ENCODE measurements at places on chromosomes 7 and 10.

DNA sequence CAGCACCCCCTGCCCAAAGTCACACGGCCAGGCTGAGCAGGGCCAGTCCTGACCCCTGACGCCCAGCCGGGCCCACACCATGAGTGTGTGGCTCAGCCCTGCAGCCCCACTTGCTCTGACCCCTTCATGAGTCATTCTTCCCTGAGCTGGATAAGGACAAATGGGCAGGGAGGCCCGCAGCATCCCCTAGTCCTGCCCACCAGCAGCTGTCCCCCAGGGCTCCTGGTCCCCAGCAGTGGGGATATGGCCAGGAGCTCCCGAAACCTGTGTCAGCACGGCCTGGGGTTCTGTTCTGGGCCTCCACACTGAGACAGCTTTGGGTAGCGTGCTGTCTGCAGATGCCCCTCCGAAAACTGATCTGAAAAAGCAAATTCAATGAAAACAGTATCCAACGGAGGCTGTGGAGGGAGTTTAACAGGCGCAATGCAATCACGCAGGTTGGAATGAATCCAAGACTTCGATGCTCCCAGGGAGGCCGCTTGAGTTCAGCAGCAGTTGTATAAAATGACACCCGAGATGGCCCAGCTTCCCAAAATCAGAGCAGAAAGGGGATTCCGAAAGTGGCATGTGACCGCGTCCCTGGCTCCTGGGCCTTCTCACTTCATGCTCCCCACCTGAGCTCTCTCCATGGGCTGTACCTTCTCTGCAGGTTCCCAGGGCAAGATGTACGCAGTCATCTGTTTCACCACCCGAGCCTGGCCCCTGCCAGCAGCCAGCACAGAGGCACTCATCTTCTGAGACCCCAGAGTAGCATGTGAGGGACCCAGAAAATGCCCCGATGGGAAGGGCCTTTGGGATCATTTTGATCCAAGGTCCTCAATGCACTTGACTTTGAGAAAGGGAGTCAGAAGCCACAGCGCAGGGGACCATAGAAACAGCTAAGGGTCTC, 214.1 kb downstream of the USP6NL start:
- no peak for DNase-seq

DNA sequence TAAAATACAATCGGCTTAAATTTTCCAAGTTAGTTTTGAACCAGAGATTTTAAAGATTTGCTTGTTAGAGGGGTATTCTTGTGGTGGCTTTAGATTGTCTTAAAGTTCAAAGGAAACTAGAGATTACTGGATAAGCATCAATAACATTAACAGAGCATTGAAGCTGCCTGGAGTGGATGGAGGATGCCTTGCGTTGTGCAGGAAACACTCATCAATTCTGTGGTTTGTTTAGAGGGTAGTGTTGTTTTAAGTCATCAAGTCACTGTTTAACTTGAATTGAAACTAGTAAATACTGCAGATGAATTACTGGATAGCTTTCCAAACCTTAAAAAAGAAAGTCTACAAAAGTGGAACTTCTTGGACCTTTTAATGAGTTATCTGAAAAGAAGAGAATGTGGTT, 218.6 kb downstream of the CELF2 start:
- DNase-seq, result no peak

- no peak for DNase-seq
These were observed 219.6 kb downstream of the ELFN1 start for GRCh38 chr7:1889556-1890181.

- no peak for DNase-seq
These were observed 42.0 kb upstream of the CELF2 start for GRCh38 chr10:10975647-10976046.

GRCh38 chr10:24961582-24961981, 9.2 kb upstream of the PRTFDC1 start:
- DNase-seq, result no peak

DNA sequence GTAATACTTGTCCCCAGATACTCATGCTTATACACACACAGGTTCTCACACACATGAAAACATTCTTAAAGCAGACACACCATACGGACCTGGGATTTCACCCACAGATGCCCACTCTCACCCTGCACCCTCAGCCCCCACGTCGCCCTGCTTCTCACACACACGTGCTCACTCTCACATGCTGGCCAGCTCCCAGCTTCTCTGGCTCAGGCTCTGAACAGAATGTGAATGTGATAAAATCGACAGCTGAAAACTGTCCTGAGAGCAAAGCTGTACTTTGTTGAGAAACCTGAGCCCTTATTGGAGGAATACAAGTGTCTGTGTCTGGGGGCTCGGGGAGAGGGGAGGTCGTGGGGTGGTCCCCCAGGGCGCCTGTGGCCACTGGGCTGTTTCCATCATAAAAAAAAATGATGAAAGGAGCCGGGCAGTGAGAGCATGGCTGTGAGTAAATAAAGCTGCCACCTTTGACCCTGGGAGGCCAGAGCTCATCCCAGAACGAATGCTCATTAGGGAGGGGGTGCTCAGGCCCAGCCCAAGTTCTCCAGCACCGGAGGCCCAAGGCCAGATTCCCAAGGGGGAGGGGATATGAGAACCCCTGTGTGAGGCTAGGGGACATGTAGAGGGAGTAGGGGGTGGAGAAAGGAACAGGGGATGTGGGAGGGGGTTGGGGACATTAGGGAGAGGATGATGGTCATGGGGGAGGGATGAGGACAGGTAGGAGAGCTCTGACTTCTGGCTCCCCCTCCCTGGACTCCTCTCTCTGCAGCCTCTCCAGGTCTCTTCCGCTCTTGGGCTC, 18.1 kb upstream of the TLX1 start:
- DNase-seq, result no peak

DNA sequence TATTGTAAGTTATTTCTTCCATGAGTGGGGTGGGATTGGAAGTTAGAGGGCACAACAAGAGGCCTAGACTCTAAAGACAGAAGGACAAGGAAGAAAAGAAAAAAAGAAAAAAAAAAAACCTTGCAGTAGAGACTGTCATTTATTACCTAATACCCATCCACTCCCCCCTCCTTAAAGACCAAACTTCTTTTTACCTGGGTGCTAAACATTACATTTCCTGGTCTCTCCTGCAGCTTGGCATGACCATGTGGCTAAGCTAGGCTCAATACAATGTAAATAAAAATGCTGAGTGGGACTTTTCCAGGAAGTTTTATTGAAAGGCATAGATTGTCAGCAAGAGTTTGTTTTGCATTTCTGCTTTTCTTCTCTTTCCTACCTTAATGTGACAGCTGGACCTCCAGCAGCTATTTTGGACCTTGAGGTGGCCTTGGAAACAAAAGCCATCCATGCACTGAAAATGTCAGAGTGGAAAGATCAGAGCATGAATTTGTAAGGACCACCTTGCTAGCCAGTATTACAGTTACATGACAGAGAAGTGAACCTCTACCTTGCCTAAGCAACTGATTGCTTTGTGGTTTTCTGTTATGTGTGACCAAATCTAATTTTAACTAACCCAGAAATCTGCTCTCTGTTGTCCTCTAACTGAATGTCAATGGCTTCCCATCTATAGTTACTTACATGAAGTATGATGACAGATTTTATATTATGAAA, 81.3 kb upstream of the SFMBT2 start:
- no peak for DNase-seq

GRCh38 chr10:80684259-80684658, 146.6 kb downstream of the SH2D4B start:
- no peak for DNase-seq

GRCh38 chr7:69190763-69191162, 407.5 kb upstream of the AUTS2 start:
- DNase-seq, result no peak

- DNase-seq, result no peak
These were observed 113.4 kb downstream of the BTRC start for GRCh38 chr10:101467286-101467770.

GRCh38 chr10:124636271-124636995, 107.7 kb downstream of the FAM53B start:
- no peak for DNase-seq

- DNase-seq, result no peak
These were observed 45.6 kb upstream of the TAS2R16 start for GRCh38 chr7:123041101-123041500.

GRCh38 chr10:293636-294035, 158.4 kb downstream of the ZMYND11 start:
- no peak for DNase-seq

DNA sequence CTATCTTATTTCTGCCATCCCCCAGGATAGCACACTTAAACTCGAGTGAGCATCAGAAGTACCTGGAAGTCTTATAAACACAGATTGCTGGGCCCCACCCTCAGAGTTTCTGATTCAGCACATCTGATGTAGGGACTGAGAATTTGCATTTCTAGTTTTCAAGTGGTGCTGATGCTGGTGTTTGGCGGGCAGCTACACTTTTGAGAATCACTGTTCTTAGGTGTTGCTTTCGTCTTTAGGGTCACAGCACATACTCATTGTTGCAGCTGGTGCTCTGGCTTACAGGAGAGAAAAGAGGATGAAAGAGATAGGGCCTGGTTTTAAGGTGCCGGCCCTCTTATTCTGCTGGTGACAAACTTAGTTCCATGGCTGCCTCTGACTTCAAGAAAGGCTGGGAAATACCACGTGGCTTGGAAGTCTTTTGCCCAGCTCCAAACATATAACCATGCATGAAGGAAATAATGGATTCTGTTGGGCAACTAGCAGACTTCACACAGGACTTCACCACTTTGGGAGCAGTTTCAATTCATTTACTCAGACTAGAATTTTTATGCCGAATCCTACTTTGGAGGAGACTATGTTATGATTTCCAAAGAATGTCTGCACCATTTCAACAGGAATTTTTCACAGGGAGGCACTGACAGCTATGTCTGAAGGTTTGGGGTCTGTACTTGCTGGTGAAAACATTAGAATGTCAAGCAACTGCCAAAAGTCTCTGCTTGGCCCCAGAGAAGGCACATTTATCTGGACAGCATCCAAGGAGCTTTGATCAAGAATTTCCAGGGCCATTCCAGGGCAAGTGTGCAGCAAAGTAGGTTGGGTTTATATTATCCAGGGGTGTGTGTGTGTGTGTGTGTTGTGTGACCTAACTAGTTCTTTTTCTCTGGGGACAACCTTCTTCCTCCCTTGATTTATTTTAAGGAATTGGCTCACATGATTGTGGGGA, 6.9 kb upstream of the MINDY4 start:
- no peak for DNase-seq

DNA sequence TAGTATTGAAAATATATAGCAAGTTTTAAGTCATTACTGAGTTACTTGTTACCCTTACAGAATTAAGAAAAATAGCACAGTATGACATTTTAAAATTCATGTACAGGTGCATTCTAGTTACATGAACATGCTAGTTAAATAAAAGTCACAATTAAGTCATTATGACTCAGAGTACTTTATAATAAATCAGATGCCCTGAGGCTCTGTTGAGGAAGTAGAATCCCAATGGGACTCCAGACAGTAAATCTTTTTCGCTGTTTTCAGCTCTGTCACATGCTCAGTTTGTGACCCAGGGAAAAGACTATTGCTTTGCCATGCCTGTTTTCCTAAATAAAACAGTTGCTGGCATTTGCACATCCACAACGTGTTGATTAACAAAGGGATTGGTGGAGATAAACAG, 21.0 kb downstream of the NUDT13 start:
- DNase-seq, result no peak

DNA sequence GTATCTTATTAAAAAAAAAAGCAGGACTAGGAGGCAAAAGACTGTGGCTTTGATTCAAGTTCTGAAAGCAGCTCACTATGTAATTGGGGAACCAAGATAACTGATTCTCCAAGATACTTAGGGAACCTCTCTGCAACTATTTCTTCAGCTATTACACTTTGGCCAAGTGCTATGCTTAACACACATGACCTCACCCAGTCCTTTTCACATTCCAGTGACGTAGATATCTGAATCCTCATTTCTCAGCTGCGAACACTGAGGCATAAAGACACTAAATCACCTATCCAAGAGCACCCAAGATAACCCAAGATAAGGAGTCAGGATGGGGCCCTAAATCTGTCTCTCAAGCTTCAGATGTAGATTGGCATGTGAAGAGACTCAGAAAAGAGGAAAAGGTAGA, 133.6 kb downstream of the GLI3 start:
- no peak for DNase-seq

- no peak for DNase-seq
These were observed 77.5 kb upstream of the STEAP1B start for GRCh38 chr7:22577470-22578001.

- DNase-seq, result no peak
These were observed 1012.8 kb downstream of the LRMDA start for GRCh38 chr10:76444034-76444800.

GRCh38 chr7:138565451-138566114, 105.5 kb downstream of the TRIM24 start:
- DNase-seq, result no peak

- DNase-seq, result no peak
These were observed 19.0 kb downstream of the DPCD start for GRCh38 chr10:101607124-101607523.

GRCh38 chr7:47408675-47409074, 173.2 kb downstream of the TNS3 start:
- DNase-seq, result no peak

GRCh38 chr7:37065779-37066271, 341.5 kb upstream of the AOAH start:
- no peak for DNase-seq

DNA sequence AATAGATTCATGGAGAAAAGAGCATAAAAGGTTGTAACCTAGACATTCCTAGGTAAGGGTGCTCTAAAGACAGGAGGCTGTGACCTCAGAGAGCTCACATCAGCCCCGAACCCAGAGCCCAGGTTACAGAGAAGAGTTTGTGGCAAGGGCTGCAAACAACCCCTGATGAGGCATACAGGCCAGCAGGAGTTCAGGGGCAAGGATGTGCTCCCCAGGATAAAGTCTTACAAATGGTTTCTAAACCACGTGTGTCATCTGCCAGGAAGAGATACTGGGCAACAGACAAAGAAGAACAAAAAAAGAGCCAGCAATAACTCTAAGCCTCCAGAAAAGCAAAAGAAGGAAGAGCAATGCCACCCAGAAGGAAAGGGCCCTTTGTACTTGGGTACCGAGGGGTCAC, 27.7 kb downstream of the NCAPG2 start:
- no peak for DNase-seq

DNA sequence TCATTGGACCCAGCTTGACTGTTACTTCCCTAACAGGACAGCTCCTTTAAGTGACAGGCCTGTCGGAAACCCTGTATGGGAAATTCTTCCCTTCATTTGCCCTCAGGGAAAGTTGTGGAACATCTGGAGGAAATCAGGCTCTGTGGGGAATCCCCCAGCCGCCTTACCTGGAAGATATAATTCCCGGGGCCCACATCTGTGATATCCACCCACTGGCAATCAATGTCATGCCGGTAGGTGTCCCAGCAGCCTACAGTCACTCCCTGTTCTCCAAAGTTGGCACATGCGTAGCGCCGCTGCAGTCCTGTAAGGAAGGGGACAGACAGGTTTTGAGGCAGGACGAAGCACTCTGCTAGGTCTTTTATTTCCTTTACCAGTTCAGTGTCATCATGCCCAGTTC, 16.6 kb downstream of the LOXL4 start:
- DNase-seq, result no peak

DNA sequence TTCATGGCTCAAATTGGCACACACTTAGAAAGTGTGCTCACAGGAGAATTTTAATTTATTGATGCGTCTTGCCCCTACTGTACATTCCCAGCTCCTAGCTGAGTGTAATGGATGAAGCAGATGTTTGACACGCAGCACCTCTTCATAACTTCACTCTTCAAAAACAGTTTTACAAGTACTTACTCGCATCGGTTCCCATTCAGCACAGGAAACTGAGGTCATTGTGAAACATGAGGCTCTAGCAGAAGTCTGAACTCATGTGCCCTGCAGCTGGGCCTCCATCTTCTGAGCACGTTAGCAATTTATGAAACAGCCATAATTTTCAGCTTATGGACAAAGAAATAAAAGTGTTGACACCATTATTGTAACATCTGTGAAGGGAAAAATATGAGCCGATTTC, 558.9 kb upstream of the MGMT start:
- no peak for DNase-seq
